ENCODE measurements at places on chromosomes 16 and 17.

GRCh38 chr17:77846531-77847085 is 111.9 kb upstream of the TNRC6C start:
- DNase-seq, result peak; percentile 94

- DNase-seq, result no peak
Observed at GRCh38 chr16:24125214-24125613, 130.9 kb upstream of the CACNG3 start.

DNA sequence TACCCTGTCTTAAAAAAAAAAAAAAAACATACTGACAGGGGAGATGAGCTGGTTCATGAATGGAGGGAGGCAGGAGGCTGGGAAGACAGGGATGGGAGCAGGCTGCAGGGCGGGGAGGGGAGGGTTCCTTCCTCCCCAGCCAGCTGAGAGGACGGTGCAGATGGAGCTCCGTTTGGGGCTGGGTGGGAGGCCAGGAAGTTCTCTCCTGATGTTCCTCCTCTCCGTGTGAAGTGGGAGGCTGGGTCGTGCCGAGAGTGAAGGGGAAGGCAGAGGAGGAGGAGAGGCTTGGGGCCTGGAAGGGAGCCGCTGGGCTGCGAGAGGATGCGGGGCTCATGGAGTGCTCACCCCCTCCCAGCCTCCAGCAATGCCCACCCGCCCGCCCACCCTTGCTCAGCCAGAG is 21.3 kb downstream of the SBK1 start:
- DNase-seq, result no peak

GRCh38 chr17:81294512-81295030 is 536 bp downstream of the SLC38A10 start:
- DNase-seq, result no peak

- DNase-seq, result no peak
Observed at GRCh38 chr17:28347261-28347891, 10.0 kb downstream of the POLDIP2 start.

GRCh38 chr16:81624403-81624759 is 154.7 kb upstream of the PLCG2 start:
- no peak for DNase-seq

DNA sequence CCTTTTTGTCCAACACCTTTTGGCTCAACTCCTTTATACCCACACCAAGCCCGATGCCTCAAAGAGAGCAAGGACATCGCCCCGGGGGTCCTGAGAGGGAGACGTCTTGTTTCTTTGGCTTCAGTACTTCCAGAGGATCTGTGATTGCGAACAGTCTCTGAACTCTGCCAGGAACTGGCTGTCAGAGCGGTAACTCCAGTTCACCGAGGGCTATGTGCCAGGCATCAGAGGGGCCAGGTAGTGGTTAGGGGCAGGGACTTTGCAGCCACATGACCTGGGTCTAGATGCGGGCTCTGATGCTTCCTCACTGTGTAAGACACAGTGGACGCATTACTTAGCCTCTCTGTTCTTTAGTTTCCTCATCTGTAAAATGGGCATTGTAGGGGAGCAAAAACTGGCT is 21.6 kb downstream of the LLGL2 start:
- no peak for DNase-seq

- no peak for DNase-seq
Observed at GRCh38 chr17:28544402-28545140, 7.9 kb downstream of the UNC119 start.

DNA sequence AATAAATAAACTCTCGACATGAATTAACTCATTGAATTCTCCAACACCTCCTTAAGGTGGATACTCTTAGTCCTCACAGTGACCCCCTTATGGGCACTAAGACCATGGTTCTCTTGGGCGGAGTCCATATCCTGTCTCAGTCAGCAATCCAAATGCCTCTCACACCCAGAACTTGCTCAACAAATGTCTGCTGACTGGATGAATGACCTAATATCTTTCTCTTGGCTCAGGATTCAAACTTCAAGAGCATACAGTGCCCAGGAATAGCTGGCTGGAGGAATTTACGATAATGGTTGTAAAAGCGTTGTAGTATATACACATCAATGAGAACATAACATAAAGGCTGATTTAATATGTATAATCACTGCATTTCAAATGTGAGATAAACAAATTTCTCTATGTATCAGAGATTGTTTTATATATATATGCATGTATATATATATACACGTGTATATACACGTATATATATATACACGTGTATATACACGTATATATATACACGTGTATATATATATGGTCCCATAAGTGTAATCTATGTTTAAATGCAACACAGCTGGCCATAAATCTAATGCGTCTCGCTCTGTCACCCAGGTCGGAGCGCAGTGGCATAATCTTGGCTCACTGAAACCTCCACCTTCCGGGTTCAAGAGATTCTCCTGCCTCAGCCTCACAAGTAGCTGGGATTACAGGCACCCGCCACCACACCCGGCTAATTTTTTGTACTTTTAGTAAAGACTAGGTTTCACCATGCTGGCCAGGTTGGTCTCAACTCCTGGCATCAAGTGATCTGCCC is 6.5 kb upstream of the UBB start:
- DNase-seq, result no peak

DNA sequence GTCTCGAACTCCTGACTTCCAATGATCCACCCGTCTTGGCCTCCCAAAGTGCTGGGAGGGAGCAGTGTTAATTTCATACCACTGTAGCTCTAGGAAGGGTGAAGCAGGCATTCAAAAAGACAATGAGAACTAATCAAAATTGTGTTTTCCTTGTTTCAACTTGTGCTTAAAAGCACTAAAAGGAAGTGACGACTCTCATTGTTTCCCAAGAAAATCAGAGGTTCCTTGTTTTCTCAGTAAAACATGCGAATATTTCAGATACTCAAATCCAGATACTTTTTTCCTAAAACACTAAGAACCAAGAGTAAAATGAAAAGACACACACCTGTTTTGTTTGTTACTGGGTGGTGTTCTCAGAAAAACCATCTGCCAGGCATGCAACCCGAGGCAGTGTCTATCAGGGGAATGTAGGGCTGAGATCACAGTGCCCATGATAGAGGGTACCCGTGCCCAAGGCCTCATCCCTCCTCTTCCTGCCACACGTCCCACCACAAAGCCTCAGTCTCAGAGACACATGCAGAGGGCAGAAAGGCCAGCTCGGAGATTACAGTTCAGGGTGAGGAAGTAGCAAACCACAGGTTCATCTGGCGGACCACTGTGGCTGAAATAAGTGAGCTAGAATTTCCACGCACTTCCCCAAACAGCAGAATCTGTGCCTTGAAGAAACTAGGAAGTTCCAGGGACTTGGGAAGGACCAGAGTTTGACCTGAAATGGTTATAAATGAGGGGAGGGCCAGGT is 33.7 kb downstream of the GINS3 start:
- DNase-seq, result peak; percentile 86

- no peak for DNase-seq
Observed at GRCh38 chr17:41652461-41652970, 28.1 kb upstream of the KRT17 start.

GRCh38 chr16:63458846-63459245 is 1422.6 kb upstream of the CDH8 start:
- DNase-seq, result no peak
